Activated CD8-positive, alpha-beta memory T cell treated with anti-CD3 and anti-CD28 coated beads, Interleukin-2, amount 10 ng/mL, durations not matched to agents 7 days and 5 days (primary cell): ENCODE measurements at places on chromosomes 16 and 17. TPM values are rescaled to one million over a fixed set of nuclear protein-coding genes. Genes with fewer than 3 reads are reported as not detected.
A peak's percentile ranks its signal among the peaks of the same experiment; 100 is the strongest.

Gene G6PC1
- total RNA-seq: not detected

Gene NTN1
- total RNA-seq: not detected

Gene TP53TG3F
- not detected for total RNA-seq

Gene PDIA2
- total RNA-seq: not detected

Gene CDH11
- not detected for total RNA-seq

DNA sequence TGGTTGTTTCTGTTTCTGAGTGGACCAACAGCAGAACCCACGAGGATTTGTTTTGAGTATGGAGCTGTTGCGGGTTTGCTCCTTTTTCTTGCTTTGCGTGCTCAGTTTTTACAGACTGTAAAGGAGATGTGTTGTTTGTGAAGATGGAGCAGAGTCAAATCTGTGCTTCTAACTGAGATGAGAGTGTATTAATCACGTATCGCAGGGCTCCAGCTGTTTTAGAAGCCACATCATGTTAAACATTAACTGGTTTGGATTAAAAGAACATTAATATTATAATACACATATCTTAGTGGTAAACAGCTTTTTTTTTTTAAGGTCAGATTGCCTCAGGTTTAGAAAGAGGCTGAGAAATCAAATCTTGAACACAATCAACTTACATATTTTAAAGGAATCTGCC lies 69.4 kb downstream of the YPEL2 start:
- H3K27ac ChIP-seq: no peak overlapping the region
- peaks cover 9% of the 10 kb centered on the region for H3K4me1 ChIP-seq
- H3K4me3 ChIP-seq: no peak overlapping the region
- no peak for DNase-seq
- H3K27me3 ChIP-seq: no peaks in the 10 kb centered on the region

DNA sequence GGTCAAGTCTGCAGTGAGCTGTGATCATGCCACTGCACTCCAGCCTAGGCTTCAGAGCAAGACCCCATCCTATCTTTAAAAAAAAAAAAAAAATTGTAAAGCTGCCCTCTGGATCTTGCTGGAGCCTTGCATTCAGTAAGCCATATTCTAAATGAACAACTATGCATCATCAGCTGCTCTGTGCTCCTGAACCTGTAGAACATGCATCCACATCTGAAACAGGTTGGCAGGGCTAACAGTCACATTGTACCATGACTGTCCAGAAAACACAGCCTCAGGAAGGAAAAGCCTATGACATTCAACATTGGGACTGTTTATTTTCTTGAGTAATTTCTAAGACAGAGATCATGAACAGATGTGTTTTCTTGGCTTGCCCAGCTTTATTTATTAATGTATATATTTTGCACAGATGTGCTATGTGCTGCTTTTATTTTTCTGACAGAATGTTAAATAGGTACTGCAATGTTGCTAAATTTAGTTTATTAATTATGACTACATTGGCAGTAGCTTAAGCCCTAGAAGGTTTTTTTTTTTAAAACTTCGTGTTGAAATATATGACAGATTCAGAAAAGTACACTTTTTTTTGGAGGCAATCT lies 19.8 kb downstream of the ACSF2 start:
- no peak for DNase-seq
- no peak overlapping the region for H3K4me3 ChIP-seq
- H3K4me1 ChIP-seq: no peaks in the 10 kb centered on the region
- no peaks in the 10 kb centered on the region for H3K36me3 ChIP-seq
- no peaks in the 10 kb centered on the region for H3K27me3 ChIP-seq
- H3K27ac ChIP-seq: no peak overlapping the region

- H3K36me3 ChIP-seq: peaks cover 17% of the 10 kb centered on the region
- no peak for DNase-seq
- H3K27me3 ChIP-seq: no peaks in the 10 kb centered on the region
- H3K27ac ChIP-seq: no peak overlapping the region
- H3K4me3 ChIP-seq: no peak overlapping the region
Observed at GRCh38 chr16:84740596-84741116, 40.9 kb downstream of the USP10 start.

DNA sequence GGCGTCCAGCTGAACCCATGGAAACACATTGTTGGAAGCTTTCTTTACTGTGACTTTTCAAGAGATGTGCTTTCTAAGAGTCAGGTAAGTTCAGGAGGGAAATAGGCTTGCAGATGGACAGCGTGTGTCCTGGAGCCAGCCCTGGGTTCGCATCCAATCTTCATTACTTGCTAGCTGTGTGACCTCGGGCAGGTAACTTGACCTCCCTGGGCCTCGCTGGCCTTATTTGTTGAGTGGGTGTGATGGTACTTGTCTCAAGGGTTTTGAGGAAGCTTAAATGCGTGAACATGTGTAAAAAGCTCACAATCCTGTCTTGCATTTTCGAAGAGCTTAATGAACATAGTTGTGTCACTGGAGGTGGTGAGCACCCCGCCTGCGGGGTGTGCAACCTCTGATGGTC lies 11.8 kb downstream of the ADGRG1 start:
- H3K27ac ChIP-seq: no peak overlapping the region
- H3K4me3 ChIP-seq: no peak overlapping the region
- H3K4me1 ChIP-seq: no peaks in the 10 kb centered on the region
- H3K36me3 ChIP-seq: no peaks in the 10 kb centered on the region
- peaks cover 14% of the 10 kb centered on the region for H3K27me3 ChIP-seq

GRCh38 chr16:80656711-80657150 lies 115.9 kb downstream of the DYNLRB2 start:
- peak overlapping the region; percentile 99 for H3K27ac ChIP-seq
- H3K4me1 ChIP-seq: peaks cover 52% of the 10 kb centered on the region
- DNase-seq: peak; percentile 74
- H3K27me3 ChIP-seq: no peaks in the 10 kb centered on the region
- peak overlapping the region; percentile 80 for H3K4me3 ChIP-seq

DNA sequence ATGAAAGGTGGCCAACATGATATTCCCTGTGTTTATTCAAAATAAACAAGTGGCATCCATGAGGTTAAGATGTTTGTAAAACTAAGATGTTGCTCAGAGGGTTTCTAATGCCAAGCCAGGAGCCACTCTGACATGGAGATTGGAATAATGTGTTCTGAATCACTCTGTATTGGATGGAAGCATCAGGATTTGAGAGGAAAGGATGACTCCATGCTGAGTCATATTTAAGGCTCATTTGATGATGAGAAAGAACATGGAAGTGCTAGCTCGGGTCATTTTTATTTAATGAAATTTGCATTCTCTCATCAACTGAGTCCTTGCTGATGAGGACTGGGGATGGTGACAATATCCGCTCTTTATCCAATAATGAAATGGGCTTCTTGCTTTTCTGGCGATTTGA lies 6.2 kb downstream of the VAT1L start:
- DNase-seq: no peak
- no peak overlapping the region for H3K27ac ChIP-seq
- H3K36me3 ChIP-seq: no peaks in the 10 kb centered on the region
- H3K4me1 ChIP-seq: no peaks in the 10 kb centered on the region
- no peak overlapping the region for H3K4me3 ChIP-seq

DNA sequence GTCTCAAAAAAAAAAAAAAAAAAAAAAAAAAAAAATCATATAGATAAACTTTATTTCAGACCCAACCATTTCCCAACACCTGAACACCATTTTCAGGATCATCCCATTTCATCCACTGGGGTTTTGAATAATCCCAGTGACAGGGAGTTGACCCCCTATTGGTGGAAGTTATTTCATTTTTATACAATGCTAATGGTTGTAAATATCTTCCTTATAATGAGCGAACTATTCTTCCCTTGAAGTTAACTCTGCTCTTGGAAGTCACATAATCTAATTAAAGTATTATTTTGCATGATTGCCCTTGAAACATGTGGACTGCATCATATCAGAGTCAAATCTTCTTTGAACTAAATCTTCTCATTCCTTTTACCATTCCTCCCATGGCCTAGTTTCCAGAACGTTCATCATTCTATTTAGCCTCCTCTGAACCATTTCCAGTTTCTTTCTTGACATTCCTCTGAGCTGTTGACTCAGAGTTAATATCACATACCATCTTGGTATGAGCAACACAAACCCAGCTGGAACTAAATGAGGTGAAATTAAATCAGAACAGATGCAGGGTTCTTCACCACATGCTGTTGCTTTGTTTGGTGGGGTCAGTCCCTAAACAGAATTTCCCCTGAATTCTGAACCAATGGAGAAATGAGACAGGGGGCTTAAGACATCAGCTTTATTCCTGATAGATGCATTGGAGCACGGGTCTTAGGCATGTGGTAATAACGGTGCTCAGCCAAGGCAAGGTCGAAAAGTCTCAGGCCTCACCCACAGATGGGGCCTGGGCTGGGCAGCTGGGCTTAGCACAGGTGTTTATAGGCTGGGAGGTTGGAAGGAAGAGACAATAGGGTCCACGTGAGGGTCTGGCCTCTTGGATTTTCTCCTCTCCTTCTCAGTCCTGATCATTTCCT lies 8.9 kb downstream of the HSD17B2 start:
- H3K27me3 ChIP-seq: peaks cover 24% of the 10 kb centered on the region
- H3K4me3 ChIP-seq: no peak overlapping the region
- H3K4me1 ChIP-seq: no peaks in the 10 kb centered on the region
- H3K36me3 ChIP-seq: no peaks in the 10 kb centered on the region
- no peak for DNase-seq
- no peak overlapping the region for H3K27ac ChIP-seq

- no peaks in the 10 kb centered on the region for H3K27me3 ChIP-seq
- DNase-seq: no peak
- no peak overlapping the region for H3K27ac ChIP-seq
- no peaks in the 10 kb centered on the region for H3K36me3 ChIP-seq
- H3K4me1 ChIP-seq: no peaks in the 10 kb centered on the region
Observed at GRCh38 chr16:83738923-83739503, 68.8 kb upstream of the HSBP1 start.
